ENCODE measurements at places on chromosomes 6 and 20.

DNA sequence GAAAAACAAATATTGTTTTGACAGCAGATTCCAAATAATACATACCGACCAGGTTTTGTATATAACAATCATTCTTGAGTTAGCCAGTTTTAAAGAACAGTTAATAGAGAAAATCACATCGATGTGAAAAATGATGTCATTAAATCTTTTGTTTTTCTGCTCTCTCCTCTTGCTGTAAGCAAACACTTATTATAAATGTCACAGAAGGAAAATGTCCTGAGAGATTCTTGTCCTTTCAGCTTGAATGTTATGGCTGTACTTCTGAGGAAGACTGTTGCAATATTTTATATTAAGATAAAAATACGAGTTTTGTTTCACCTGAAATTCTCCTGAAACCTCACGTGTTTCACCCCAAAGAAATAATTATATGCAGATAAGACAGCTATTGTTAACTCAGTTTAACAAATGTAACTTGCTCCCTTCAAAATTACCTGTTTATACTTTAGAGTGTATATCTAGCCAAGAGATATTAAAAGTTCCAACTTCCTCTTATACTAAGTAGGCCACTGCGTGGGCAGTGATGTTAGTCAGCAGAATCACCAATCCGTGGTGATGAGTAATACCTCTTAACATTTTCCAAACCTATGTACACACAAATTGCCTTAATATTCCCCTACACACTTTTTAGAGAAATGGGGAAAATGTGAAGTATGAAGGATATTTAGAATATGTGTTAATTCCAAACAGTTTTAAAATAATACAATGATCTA is 1111.4 kb upstream of the CITED2 start:
- no peak for DNase-seq

GRCh38 chr20:44151621-44152416 is 35.2 kb downstream of the JPH2 start:
- DNase-seq, result no peak

DNA sequence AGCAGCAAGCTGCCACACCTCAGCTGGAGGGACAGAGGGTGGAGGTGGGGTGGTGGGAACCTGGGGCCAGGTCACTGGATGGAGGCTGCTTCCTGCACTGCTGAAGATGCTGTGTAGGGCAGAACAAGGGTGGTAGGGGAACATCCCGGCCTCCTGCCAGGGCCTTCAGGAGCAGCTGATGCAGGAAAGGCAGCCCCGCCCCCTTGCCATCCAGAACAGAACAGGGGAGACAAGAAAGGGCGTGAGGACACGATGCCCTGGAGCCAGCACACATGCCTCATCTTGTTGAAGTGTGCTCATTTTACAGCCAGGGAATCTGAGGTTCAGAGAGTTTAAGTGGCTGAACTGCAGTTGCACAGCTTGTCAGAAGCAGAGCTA is 43.1 kb upstream of the PHACTR3 start:
- DNase-seq, result no peak

GRCh38 chr20:17109307-17109706 is 117.5 kb upstream of the PCSK2 start:
- no peak for DNase-seq

DNA sequence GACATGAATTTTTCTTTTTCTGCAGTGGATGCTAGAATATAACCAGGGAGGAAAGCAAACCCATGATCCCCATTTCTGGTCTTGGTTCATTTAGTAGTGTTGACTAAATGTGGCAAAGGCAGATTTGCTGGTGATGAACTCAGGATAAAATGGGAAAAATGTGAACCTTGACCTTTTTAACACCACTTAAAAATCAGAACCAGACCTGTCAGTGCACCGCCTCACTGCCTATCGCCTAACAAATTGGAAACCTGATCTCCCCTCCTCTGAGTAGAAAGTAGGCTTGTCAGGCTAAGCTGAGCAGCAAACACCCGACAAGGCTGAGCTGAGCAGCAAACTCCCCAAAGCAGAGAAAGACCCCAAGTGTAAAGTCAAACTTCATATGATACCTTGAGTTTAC is 254.8 kb downstream of the FOXC1 start:
- DNase-seq, result no peak

- no peak for DNase-seq
Observed at GRCh38 chr20:36606158-36607066, 833 bp downstream of the RAB5IF start.

DNA sequence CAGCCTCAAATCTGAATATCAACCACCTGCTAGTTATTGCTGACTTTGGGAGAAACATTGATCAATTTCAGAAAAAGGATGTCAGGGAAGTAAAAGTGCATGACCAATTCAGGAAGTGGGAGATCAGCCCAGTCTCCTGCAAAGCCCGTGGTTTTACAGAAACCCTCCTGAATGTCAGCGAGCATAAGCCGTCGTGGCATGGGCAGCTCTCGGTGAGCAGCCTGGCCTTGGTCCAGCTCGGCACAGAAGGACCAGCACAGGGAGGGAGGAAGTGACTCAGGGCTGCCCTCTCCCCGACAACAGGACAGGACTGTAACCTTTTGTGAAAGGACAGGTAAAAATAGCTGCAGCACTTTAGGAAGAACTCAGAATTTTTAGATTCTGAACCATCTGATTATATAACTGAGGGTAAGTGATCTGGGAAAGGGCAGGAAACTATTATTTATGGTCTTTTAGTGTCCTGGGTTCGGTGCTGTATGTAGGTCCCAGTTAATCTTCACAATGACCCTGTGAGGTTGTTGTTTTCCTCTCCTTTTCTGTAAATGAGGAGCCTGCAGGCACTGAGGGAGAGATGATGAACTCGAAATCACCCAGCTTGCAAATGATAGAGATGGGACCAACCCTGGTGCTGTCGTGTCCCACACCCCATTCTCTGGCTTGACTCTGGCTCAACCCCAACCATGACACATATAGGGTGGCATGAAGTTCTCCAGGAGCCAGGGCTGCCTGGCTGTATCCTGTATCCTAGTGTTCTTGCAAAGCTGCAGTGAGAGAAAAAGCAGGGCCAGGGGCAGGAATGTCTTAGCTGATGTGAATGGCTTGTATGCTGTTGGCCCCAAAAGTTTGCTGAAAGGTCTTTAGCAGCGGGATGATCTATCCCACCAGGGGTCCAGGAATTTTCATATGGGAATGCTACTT is 37.6 kb downstream of the NRN1 start:
- no peak for DNase-seq

DNA sequence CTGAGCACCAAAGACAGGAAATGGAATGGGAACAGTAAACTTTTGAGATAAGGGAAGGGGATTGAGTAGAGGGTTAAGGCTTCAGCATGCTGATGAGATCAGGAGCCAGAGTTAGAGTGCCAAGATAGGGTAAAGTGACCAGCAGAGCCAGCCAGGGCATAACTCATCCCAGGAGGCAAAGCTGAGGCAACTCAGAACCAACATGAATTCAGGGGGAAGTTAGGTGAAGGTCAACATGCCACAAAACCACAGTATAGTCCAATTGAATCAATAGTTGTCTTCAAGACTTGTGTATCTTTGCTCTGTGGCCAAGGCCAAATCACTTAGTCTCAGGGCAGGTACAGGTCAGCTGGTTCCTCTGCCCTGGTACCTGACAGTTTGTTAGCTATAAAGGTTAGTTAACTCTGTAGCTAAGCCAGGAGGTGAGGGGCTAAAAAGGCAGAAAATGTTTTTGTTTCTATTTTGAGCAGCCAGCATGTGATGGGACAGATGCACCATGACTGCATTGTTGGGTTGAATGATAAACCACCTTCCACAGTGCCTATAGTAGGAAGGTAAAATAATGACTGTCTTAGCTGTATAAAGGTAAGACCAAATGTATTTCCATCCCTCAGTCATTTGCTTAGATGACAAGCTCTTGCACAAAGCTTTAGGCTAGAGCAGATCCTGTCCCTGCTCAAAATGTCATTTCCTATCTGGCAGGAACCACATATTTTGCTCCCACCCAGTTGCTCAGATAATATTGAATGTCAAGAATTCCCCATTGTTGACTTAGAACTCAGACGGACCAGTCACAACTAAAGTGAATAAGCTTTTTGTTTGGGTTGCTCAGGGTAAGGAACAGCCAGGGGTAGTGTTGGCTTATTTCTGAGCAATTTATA is 15.8 kb downstream of the RNF8 start:
- no peak for DNase-seq

GRCh38 chr20:60258255-60258863 is 300.1 kb downstream of the CDH26 start:
- DNase-seq, result no peak

GRCh38 chr6:129790785-129791184 is 70.3 kb downstream of the TMEM244 start:
- DNase-seq, result no peak

DNA sequence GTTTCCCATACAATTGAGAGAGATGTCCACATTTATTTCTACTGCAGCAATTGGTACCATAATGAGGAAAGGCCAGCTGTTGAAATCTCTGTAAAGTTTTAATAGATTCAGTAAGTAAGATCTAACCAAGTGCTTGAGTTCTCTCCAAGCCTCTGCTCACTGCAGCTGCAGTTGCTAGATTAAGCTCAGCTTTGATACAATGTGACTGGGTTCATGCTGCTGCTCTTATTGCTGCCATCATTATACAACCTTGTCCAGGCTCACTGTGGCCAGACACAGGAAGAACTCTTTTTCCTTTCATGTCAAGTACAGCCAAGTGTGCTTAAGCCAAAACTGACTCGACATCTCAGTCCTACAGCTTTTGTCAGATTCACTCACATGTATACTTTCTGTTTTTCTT is 423.5 kb downstream of the GJA1 start:
- DNase-seq, result no peak

DNA sequence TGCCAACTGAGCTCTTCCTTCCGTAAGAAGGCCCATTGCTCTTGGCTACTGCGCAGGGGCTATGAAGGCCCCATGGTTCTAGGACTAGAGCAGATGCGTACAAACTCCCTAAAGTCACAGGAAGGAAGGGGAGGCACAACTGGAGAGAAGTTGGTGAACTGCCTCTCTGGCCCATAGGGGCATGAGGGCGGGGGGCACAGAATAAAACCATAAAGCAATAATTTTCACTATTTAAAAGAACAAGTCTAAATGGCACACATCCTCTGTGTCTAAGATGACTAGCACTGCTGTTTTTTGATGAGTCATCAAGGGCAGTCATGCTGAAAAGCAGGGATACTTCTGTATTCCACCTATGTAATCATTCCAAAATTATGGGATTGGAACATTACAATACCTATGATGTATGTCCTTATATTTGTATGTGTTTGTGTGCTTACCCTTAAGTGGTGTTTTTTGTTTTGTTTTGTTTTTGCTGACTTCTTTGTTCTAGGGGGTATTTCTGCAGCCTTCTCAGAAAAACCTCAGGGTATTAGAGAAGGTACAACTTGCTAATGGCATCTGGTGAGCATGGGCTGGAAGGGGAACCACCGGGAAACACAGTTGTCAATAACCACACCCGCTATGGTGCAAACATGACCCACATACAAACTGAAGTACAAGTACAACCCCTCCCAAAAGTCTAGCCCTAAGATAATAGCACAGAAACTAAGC is 36.9 kb downstream of the B4GALT5 start:
- no peak for DNase-seq

DNA sequence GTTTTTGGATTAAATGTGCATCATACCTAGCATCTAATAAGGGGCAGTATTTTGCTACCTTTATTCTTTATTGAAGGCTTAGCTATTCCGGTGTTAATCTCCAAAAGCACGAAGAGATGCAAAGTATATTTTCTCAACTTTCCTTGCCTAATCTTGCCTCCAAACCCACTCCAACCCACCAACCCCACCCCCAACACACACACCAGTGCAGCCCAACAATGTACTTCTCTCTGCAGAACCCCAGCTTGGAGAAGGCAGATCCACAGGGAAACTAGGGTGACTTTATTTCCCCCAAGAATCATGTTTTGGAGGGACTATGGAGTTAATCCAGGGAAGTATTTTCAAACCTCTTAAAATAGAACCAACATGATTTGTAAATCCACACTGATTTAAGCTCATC is 73.6 kb downstream of the ZMYND8 start:
- no peak for DNase-seq

DNA sequence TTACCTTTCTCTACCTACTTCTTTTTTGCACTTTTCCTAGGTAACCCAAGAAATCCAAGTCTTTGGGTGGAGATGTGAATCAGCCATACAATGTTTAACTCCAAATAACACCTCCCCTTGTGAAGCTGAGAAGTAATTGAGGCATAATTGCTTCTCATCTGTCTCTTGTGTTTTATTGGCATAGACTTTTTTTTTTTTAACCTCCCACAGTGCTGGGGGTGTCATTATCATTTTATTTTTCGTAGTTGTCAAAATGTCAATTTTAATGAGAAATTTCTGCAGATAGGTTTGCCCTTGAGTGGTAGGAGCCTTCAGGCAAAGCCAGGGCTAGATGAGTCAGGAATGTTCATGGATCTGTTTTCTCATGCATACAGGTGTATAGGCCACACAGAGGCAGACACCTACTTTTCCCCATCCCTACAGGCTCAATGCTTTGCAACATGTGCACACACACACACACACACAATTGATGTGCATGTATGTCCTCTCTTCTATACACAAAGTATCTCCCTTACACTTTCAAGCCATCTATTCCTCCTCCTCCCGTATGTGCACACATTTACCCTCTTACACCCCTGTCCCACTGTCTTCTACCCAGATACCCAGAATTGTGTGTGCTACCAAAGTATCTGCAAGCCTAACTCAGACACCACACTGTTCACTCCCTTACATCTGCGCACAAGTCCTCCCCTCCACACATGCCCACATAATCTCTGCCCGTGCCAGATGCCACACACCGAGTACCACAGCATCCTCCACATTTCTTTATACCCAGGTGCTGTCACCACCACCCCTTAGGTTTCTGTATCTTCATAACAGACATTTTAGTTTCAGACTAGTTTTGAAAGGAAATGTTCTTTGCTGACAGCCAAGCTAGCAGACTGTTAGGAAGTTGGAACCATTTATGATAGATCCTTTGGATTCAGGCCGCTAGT is 22.0 kb downstream of the RALY start:
- no peak for DNase-seq

Measured in stimulated activated CD8-positive, alpha-beta memory T cell treated with anti-CD3 and anti-CD28 coated beads, Interleukin-15, amount 100 ng/mL, for 24 hours (primary cell).